NCI-H446 treated with DMSO at 0.1 percent for 48 hours (cell line): ENCODE measurements at places on chromosomes 4 and X.

DNA sequence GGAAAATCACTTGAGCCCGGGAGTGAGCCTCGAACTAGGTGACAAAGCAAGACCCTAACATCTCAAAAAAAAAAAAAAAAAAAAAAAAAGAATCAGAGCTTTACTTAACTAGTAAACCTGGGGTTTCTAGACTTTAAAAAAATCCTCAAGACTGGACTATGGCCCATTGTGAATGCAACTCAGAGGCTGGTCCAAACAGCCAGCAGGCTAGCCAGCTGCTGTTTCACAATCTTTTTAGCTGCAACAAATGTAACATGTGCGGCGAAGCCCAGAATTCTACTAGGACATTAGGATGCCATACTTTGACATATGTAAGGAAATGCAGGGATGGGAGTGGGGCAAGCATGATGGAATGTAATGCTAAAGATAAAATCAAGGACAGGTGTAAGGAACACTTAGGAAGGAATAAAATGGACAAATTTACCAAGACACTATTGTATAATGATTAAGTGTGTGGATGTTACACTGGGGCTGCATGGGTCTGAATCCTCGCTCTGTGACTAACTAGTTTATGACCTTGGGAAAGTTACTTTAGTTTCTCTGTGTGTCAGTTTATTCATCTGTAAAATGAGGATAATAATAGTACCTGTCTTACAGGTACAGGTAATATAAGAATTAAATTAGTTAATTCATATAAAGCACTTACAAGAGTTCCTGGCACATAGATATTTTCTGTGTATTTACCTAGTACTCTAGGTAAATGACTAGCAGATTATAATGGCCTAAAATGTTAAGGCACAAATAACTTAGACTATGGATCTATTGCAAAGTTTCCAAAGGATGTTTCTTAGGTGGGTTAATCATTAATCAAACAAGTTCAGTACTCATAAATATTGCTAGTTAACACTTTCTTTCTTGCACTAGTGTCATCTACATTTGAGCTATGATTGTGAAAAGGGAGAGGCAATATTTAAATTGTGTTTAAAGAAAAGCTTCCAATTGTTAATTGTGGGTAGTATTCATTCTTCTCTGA, 49.5 kb downstream of the HELQ start:
- no peak for DNase-seq

DNA sequence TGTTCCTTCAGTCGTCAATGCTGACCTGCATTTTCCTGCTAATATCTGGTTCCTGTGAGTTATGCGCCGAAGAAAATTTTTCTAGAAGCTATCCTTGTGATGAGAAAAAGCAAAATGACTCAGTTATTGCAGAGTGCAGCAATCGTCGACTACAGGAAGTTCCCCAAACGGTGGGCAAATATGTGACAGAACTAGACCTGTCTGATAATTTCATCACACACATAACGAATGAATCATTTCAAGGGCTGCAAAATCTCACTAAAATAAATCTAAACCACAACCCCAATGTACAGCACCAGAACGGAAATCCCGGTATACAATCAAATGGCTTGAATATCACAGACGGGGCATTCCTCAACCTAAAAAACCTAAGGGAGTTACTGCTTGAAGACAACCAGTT, 12.6 kb downstream of the TLR8 start:
- no peak for DNase-seq

DNA sequence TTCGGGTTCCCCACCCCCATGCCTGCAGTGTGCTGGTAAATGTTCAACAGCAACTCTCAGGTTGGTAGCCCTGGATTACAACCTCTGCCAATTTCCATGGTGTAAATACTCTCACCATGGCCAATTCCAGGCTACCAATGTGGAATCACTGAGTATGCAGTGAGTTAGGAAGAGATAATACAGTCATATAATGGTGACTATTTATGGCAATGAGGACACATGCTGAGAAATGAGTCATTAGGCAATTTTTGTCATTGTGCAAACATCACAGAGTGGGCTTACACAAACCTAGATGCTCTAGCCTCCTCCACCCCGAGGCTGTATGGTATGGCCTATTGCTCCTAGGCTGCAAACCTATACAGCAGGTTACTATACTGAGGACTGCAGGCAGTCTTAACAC, 4.6 kb upstream of the CLDN24 start:
- no peak for DNase-seq

DNA sequence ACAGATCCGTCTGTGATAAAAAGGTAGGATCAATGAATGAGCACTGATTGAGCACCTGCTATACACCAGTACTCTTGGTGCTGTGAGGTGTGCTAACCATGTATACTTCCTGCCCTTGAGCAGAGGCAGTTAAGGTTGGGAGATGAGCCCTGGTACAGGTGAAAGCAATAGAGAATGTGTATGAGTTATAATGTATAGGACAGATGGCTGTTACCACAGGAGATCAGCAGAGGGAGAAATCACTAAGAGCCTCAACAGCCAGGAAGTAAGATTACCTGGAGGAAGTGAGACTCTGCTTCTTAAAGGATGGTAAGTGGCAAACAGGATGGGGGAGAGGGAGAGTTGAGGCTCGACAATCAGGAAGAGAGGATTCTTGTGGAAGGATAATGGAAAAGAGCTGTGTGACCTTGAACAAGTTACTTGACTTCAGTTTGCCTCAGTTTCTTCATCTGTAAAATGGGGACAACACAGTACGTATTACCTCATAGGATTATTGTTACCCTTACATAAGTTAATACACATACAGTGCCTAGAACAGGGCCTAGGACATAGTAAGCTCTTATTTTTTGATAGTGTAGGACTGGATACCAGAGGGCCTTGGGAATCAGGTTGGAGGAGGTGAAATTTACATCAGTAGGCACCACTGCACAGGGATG, 9.1 kb downstream of the CXCR3 start:
- no peak for DNase-seq

GRCh38 chr4:7815562-7815961, 124.1 kb downstream of the AFAP1 start:
- no peak for DNase-seq

- no peak for DNase-seq
These were observed 8.4 kb upstream of the ADGRG2 start for GRCh38 chrX:19130628-19131027.

- no peak for DNase-seq
These were observed 65.3 kb downstream of the NEIL3 start for GRCh38 chr4:177374966-177375365.

- DNase-seq = no peak
These were observed 335.3 kb downstream of the PABPC4L start for GRCh38 chr4:133866328-133866699.

GRCh38 chrX:37357436-37357835, 8.3 kb downstream of the PRRG1 start:
- no peak for DNase-seq

DNA sequence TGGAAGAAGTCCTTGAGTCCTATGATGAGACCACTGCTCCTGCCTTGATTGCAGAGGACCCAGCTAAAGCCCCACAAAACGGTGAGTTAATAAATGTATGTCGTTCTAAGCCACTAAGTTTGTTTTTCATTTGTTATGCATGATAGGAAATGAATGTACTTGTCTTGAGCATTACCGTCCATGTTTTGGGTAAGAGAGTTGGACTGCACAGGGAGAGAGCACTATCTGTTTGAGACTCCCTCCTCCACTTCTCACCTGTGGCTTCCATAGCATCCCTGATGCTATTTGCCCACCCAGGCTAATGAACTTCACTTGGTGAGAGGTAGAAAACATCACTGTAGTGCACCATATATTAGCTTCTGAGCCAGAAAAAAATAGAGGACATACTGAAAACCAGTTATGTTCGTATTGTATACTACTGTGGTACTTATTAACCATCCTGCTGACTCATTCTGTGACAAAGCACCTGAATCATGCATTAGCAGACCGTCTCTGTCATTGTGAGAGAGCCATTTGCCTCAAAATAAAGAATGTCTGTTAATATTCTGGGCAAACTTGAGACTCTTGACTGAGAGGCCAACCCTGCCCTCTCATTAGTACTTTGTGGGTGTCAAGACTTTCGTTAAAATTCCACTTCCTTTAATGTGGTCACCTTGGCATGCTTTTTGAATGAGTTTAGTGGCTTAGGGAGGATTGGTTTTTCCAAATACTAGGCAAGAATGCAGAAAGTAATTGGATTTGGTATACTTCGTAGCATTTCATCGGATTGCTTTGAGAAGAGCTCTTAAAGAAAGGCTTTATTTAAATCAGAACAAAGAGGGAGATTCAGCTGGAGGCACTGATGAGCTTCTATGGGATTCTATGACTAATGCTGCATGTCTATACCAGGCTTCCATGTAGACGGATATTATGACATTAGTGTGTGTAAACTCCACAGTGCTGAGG, 99.3 kb upstream of the GRPR start:
- DNase-seq = no peak

GRCh38 chrX:9899640-9900111, 67.5 kb upstream of the CLDN34 start:
- no peak for DNase-seq

DNA sequence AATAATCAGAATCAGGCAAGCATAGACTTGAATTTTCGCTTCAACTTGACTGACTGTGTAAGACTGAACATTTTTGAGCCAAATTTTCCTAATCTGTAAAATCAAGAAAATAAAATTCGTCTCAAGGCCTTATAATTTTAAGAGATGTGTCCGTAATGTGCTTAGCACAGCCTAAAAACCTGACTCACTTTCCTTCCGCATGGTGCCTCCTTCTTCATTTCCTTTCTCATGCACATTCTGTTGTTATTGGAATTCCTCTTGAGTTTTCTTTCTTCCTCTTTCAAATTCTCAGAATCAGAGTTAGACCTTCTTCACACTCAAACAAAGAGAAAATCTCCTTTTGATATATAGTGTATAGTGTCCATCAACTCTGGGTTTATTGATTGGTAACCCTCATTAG, 208.9 kb upstream of the SLIT2 start:
- DNase-seq = no peak

- no peak for DNase-seq
These were observed 30.1 kb downstream of the ANKRD50 start for GRCh38 chr4:124682384-124682783.

DNA sequence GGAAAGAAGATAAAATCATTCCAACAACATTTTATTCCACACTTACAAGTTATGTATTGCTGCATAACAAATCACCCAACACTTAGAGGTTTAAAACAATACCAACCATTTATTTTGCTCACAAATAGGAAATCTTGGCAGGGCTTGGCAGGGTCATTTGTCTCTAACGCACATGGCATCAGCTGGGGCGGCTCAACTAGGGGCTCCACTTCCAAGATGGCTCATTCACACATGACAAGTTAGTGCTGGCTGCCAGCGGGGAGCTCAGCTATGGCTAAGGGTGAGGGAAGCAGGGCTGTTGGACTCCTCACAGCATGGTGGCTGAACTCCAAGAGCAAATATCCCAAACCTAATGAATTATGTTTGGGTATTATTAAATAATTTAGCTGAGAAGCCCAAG, 377.0 kb downstream of the ZNF674 start:
- DNase-seq = no peak

GRCh38 chr4:137631605-137632004, 99.3 kb upstream of the PCDH18 start:
- DNase-seq = no peak

DNA sequence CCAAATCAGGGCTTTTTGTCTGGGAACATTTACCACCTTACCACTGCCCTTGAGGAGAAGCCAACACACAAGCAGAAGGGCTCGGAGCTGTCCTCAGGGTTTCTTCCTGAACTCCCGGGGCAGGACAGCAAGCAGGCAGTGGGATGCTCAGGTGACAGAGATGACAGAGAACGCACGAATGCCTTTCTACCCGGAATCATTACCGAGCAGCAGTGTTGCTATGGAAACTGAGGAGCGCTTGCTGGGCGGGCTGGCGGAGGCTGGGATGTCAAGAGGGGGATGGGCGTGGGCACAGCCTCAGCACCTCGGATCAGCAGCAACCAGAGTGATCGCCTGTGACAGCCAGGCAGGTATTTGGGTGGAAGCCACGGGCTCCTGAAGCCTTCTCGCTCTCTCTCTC, 17.8 kb downstream of the SSR4 start:
- DNase-seq = no peak

DNA sequence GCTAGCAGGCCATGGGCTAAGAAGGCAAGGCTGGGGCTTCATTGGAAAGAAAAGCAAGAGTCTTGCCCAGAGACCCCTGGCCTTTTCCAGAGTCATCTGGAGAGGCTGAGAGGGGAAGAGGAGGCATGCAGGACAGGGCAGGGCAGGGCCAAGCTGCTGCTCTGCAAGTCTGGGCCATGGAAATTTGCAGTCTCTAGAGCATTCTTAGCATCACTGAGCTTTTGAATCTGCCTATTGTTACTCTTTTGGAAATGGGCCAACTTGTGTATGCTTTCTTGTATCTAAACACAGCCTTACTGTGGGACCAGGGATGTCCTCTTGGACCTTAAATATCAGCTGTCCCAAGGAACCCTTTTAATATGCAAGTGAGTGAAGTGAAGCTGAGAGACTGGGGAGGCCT, 560.5 kb downstream of the MID1IP1 start:
- no peak for DNase-seq

DNA sequence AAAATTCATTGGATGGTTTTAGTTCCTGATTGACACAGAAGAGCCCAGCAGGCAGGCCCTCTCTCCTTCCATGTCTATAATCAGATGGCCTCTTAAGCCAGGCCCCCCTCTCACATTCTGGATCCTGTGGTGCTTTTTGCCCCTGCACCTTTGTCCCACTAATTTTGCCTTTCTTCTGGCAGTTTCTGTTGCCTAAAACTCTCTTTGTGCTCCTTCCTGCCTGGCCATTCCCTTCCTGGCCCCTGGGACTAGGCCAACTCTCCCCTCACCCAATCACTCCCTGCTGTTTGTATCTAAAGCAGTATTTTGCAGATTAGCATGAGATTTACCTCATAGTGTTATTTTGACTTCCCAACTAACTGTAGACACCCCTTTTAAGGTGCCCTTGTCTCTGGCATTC, 42.7 kb upstream of the DDX3X start:
- DNase-seq = no peak

DNA sequence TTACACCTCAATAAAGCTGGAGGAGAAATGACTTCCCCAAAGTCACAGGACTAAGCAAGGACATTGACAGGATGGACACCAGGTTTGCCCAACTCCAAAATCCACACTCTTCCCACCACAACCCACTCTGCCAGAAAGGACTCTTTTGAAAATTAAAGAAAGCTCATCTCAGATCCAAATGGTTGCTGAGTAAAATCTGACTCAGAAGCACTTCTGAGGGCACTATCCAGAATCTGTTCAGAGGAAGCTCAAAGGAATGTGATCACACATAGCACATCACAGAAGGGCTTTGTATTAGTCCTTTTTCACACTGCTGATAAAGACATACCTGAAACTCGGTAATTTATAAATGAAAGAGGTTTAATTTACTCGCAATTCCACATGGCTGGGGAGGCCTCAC, 155.5 kb downstream of the RAB28 start:
- no peak for DNase-seq

DNA sequence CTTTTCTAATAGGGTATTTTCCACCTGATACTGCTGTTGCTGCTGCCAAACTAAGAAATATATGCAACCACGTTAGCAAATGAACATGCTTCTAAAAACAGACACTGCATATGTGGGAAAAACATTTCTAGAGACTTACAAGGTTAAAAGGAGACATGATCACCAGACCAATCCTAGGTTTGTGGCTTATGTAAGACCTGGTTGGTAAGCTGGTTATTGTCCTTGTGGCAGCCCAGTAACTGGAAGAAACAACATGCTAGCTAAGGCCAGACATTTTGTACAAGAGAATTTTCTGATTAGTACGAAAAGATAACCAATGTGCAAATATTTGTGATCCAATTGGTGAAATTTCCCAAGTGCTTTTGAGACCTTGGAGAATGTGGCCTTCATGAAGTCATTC, 112.0 kb downstream of the AFF2 start:
- DNase-seq = no peak
